Hypothalamus (tissue), 51 donors: ENCODE measurements at places on chromosomes 3 and 15.

GRCh38 chr3:57758686-57759085 lies 2.6 kb downstream of the SLMAP start:
- DNase-seq = no peak

- no peak for DNase-seq
Measured at GRCh38 chr3:138938877-138939560, 7.9 kb downstream of the FOXL2 start.

DNA sequence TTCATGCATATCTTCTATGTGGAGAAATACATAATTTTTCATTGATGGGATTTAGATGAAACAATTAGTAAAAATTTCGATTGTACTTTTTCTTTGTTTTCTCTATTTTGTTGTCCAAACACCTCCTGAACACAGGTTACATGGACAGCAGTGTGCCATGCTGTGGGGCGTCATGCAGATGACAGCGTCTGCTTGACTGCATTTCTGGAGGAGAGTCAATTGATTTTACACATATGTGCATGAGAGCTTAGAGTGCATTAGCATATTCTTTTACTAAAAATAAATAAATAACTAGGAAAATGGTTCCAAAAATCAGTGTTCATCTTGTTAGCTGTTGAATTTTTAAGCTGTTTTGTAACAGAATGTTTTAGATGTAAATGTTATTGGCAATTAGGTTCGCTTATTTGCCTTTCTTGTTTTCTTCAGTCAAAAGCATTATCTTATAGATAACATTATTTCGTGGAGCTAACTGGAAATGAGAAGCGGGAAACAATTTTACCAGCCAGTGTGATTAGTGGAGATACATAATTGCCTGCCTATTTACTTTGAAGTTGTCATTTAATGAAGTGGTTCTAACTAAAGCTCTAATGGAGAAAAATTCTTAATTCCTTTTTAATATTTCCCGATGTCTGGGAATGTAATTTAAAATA lies 82.7 kb upstream of the VGLL3 start:
- no peak for DNase-seq

DNA sequence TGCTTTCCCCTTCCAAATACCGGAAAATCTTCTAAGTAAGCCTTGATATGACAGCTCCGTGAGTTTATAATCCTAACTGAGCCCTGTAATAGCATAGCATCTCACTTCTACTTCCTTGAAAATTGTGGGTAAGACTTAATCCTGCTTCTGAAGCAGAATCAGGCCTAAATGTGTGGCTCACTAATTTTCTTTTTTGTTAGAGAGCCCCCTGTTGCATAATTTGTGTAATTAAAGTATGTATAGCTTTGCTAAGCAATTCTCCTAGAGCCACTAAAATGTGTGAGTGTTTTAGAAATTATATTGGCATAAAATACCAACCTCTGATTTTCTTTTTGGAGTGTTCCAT lies 304.4 kb downstream of the FGF12 start:
- no peak for DNase-seq

GRCh38 chr3:113966172-113966571 lies 18.4 kb downstream of the ZDHHC23 start:
- no peak for DNase-seq
